ENCODE measurements at places on chromosomes 13 and 19.

DNA sequence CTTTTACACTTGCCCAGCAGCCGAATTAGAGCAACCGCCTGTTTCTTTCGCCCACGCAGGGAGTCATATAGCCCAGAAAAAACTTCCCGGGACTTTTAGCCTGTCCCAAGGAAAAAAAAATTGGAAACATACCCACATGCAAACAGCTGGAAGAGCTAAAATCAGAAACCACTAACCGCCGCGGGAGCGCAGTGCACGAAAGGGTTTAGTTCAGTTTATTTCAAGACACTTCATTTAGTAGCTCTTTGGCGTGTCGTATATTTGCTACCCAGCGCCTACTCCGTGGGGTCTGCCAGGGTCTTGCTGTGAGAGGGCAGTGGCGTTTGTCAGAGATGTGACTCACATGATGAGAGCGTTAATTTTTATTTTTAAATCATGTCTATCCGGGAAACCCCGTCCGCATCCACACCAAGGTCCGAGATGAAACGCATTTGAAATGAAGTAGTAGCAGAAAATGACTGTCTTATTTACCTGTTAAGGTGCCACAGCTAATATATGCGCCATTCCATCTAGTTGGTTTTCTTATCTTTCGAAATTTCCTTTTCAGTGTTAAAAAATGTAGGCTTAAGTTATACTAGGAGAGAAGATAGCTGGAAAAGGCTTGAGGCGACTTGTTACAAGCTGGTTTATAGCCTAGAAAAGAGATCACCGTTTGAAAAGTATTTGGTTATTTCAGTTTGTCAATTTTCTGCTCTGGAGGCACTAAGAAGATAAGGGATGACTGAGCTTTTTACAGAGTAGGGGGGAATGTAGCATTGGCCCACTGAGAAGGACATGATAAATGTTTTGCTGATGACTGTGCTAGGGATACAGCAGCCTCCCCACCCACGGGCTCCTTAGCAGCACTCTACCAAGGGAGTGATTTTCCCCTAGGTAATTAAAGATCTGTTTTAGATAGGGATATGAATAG is 1.7 kb downstream of the KLF5 start:
- peak; percentile 37 for DNase-seq

GRCh38 chr13:106416645-106417044 is 118.8 kb downstream of the EFNB2 start:
- no peak for DNase-seq

DNA sequence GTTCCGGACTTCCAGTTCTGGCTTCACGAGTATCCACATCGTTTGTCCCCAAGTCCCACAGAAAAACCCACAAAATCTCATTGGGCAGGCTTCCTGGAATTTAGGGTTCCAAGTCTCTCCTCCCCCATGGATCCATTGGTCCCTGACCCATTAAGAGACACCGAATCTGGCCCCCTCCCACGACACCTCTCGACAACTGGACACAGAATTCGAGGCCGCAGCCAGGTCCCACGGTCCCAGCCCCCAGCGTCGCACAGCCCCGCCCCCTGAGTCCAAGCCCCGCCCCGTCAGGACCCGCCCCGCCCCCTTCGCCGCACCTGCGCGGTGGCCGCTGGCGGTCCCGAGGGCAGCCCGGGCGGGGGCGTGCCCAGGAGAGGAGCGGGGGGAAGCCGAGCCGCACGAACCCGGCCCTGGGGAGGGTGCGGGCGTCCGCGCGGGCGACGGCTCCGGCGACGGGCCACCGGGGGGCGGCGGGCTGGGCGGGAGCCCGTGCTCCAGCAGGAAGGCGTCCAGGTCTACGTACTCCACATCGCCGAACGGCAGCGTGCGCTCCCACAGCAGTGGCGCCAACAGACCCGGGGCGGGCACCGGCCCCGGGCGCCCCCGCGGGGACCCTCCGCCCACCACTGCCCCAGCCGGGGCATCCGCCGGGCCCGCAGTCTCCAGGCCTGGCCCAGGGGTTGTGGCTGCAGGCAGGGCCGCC is 1.8 kb downstream of the DBP start:
- DNase-seq = peak; percentile 90

DNA sequence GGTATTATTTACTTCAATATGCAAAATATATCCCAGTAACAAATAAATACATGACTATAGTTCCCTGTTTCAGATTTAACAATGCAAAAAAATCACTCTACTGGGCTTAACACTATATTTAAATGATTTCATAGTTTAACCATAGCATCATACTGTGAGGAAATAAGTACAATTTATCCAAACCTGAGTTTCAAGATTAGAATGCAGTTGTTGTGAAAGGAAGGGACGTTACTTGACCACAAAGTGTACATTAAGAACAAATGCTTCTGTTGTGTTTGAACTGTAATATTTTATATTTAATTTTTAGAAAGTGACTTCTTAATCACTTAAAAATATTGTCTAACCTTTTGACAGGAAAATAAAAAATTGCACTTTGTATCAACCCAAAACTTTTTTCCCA is 1747.9 kb upstream of the SPRY2 start:
- no peak for DNase-seq

DNA sequence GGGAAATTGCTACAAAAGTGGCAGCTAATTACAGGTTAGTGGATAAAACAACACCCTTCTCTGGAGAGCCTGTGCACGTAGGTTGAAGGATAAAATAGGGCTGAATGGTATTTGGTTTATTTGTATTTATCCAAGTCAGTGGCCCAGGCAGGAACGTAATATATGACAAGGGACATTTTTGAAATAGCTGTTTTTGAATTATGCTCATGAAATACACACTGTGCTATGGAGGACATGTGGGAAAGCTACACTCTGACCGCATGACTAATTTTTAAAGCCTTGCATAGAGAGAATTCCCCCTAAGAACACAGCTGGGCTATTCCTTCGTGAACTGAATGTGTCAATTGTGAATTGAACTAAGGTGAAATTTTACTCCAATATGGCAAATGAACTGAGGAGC is 292.1 kb upstream of the MAB21L1 start:
- no peak for DNase-seq

DNA sequence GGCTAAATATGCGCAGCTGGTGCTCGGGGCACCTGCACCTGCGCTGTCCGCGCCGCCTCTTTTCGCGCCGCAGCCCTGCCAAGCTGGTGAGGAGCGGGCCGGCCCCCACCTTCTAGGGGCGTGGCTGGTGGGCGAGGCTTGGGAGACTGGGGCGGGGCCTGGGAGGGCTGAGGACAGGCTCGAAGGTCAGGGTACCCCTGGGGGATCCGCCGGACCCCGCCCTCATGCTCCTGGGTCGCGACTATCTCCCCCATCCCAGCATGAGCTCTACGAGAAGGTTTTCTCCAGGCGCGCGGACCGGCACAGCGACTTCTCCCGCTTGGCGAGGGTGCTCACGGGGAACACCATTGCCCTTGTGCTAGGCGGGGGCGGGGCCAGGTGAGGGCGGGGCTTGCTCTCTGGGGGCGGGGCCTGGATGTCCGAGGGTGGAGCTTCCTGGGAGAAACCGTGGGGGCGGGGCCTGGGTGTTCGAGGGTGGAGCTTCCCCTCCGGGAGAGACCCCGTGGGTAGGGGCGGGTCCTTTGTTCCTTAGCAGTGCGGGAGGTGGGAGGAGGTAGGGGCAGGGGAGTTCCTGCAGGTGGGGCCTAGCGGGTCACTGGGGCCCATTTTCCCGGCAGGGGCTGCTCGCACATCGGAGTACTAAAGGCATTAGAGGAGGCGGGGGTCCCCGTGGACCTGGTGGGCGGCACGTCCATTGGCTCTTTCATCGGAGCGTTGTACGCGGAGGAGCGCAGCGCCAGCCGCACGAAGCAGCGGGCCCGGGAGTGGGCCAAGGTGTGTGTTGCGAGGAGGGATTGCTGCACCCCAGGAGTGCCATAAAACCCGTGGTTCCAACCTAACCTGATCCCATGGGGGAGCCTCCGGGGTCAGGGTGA is 19.7 kb downstream of the PNPLA6 start:
- peak; percentile 46 for DNase-seq

DNA sequence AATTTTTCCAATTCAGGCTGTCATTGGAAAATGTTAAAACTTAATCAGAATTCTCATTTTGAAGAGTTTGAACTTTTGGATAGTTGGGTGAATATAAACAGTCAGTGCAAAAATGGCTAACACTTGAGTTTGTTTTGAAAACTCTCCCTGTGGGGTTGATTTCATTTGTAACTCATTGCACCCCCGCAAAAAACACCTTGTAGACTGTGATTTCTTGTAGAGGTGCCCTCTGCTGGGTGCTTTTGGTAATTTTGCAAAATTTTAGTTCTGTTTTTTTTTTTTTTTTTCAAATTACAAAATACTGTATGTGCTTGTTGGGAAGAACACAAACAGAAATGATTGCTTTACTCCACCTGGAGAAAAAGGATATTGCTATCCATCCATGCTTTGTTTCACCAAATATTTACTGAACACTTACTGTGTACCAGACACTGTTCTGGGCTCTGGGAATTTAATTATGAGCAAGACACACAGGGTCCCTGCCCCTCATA is 28.2 kb upstream of the GPI start:
- peak; percentile 56 for DNase-seq

DNA sequence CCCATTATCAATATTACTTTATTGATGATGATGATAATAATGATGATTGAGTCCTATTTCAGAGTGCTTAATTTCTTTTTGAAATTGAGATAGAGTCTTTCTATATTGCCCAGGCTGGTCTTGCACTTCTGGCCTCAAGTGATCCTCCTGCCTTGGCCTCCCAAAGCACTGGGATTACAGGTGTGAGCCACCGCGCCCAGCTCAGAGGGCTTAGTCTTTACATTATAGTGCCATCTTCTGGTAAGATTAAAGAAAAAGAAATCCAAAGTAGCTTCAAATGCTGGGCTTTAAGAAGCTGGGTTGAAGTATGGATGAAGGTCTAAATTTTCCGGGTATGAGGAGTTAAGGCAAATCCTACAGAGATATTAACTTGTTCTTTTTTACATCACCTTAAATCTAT is 3.4 kb upstream of the ZNF333 start:
- peak; percentile 8 for DNase-seq

DNA sequence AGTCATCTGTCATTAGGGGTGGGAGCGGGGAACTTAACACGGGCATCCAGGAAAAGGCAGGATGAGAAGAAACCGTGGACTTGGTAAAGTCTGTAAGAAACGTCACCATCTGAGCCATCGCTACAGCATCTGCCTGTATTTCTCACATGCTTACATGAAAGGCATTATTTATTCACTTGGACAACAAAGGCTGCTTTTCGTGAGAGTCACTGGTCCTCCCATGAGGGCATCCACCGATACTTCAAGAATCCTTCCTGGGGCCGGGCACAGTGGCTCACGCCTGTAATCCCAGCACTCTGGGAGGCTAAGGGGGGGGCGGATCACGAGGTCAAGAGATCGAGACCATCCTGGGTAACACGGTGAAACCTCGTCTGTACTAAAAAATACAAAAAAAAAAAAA is 16.1 kb downstream of the ZNF446 start:
- DNase-seq = no peak

Measured in neural progenitor cell (in vitro differentiated cells).